EL (cell line): ENCODE measurements at places on chromosomes 3 and 15.

- DNase-seq: no peak
These were observed 82.9 kb upstream of the HACD2 start for GRCh38 chr3:123667784-123668183.

DNA sequence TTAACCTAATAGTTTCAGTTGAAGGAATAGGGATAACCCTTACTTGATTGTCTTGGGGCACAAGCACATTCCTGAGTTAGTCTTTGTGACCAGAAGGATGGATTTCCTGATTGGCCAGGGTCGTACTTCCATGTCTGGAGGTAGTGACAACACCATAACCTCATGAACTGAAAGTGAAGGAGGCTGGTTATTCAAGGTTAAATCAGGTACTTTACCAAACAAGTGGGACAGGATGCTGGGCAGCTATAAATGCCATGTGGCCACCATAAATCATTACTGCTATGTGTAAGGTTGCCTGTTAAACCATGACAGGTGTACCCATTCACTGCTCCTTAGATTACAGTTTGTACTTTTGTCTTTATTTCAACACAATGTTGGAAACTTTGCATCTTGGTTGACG lies 128.3 kb upstream of the SAMMSON start:
- DNase-seq: no peak

DNA sequence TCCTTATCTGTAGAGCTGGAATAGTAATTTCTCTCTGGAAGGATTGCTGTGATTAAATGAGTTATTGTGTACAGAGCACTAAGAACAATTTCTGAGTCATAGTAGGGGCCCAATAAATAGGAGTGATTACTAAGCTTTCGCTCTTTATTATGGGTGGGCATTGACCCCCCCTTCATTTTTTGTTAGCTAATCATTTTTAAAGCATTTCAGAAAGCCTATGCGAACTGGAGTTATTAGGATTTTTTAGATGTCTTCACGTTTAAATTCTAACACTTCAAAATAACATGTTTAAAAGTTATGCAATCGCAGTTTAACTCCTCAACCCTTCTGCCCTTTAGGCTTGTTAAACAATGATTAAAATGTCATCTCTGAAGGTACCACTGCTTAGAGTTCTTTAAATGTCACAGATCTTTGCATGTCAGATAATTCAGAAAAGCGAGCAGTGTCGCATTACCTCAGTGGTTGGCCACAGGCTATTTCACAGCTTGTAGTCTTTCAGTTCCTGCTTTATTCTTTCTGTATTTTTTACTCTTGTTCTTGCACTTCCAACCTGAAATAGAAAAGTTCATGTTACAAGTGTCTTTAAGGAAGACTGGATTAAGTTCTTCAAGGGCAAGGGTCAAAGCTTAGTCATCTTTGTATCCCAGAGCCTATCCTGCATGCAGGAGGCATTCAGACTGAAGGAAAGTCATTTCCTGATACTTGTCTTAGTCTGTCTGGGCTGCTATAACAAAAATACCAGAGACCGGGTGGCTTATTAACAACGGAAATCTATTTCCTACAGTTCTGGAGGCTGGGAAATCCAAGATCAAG lies 102.9 kb downstream of the FNDC3B start:
- DNase-seq: peak; percentile 87

DNA sequence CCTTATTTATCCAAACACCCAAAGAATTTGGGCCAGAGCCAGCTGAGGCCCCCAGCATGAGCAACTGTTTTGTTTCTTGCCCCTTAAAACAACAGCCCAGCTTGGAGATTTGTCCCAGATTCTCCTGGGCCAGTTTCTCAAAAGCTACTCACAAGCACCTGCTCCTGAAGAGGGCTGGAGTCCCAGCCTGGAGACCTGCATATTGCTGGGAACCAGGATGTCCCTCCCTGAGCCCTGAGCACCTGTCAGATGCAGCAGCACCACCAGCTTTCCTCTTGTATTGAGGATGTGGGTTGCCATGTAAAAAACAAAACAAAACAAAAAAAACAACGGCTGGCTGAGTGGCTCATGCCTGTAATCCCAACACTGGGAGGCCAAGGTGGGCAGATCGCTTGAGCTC lies 7.0 kb upstream of the RFT1 start:
- DNase-seq: no peak

- peak; percentile 2 for DNase-seq
These were observed 351.2 kb downstream of the RAP2B start for GRCh38 chr3:153513236-153513635.

DNA sequence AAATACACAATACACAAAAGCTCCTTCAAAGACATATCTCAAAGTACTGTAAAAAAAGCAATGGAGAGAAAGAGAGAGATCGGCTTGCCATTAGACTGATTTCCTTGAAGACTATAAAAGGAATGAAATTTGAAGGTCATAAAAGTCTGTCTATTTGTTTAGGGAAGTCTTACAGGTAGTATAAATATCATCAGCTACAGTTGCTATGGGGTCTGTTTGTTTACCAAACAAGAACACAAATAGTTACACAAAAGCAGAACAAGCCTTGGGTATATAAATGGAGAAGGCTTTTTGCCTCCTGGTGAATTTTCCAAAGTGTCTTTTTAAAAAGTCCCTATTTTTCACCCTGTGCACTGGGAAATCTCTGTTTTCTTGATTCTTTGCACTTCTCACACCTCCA lies 552.3 kb downstream of the FOXP1 start:
- DNase-seq: no peak

GRCh38 chr3:50267280-50267913 lies 1.6 kb upstream of the SEMA3B start:
- DNase-seq: no peak

GRCh38 chr15:73349191-73349590 lies 19.6 kb downstream of the HCN4 start:
- DNase-seq: no peak

DNA sequence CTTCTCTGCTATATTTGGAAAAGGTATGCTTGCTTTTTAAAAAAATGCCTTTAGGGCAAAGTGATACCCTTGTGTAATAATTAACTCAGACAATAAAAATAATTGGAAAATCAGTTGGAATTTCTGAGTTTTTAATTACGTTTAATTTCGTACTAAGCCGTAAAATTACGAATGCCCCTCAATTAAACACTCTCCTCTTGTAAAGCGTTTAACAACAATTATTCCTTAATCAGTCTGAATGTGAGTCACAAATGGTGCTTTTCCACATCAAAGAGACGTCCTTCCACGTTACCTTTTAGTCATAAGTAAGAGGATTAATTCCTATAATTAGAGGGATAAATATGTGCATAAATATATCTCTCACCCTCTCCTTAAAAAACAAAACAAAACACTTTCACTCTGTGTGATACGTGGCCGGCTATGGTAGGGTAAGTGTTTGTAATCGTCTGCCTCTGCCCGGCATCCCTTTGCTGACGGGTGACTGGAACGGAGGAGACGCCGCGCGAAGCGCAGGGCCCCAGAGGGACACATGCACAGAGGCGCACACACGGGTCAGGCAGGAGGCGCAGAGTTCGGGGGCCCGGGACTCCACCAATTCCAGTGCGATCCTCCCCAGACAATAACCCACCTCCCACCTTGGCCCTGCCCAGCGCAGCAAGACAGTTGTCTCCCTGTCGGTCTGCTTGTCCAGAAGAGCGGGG lies 9.7 kb upstream of the MEIS2 start:
- DNase-seq: no peak

- no peak for DNase-seq
These were observed at the start of gene ISLR for GRCh38 chr15:74173380-74174218. Gene ISLR, plus strand, starts transcription at chr15:74173710. Its CDS starts 1,149 bp downstream, at chr15:74174859.

GRCh38 chr3:55490276-55490913 lies 3.3 kb upstream of the WNT5A start:
- peak; percentile 17 for DNase-seq

DNA sequence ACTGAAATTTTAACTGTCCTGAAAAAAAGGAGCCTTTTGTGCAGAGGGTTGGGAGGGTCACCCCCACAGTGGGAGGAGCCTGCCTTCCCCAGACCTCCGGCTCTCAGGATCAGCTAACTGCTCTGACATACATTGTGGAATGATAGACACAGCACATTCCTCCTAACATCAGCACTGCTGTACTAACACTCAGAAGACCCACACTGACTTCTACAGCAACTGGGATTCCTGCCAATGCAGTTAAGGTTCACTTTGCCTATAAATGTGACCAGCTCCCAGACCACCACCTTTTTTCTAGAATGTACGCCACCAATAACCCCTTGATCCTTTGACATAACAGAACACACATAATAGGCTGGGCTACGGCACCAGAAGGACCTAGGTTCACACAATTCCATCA lies 3.2 kb downstream of the CPEB1 start:
- no peak for DNase-seq
